ENCODE measurements at places on chromosomes 11 and 22. TPM values are rescaled to one million over a fixed set of nuclear protein-coding genes. Genes with fewer than 3 reads are reported as not detected.

The SCGB1D2 gene
- total RNA-seq: not detected

The NRXN2 gene
- not detected for total RNA-seq

The TUB gene
- total RNA-seq: under 0.01 TPM

The OR9I1 gene
- total RNA-seq: not detected

The MMP11 gene
- 0.34 TPM for total RNA-seq

The SLC7A4 gene
- total RNA-seq: 0.68 TPM

The AQP11 gene
- 0.34 TPM for total RNA-seq

The RFPL3 gene
- not detected for total RNA-seq

The SCUBE2 gene
- 0.07 TPM for total RNA-seq

The ANKK1 gene
- total RNA-seq: 2.3 TPM

The TCN1 gene
- 0.68 TPM for total RNA-seq

The PHRF1 gene
- total RNA-seq: 26.3 TPM

The ARHGAP20 gene
- total RNA-seq: under 0.01 TPM

The METTL15 gene
- 17.8 TPM for total RNA-seq

The CHST1 gene
- total RNA-seq: 1.7 TPM

The UBQLNL gene
- total RNA-seq: not detected

The DEUP1 gene
- total RNA-seq: under 0.01 TPM

The DEFB131B gene
- not detected for total RNA-seq

The PHLDB1 gene
- total RNA-seq: 38.2 TPM

The C22orf31 gene
- not detected for total RNA-seq

The TUG1 gene
- 40.0 TPM for total RNA-seq

The ARHGAP42 gene
- 7.5 TPM for total RNA-seq

The PIM3 gene
- 63.8 TPM for total RNA-seq

The FOXRED1 gene
- total RNA-seq: 12.3 TPM

The APOL3 gene
- not detected for total RNA-seq

The C11orf52 gene
- 1.0 TPM for total RNA-seq

The CSNK2A3 gene
- 4.1 TPM for total RNA-seq

The MAJIN gene
- total RNA-seq: not detected

The GGTLC2 gene
- not detected for total RNA-seq

The RASL10A gene
- 0.21 TPM for total RNA-seq

The MCM5 gene
- 8.2 TPM for total RNA-seq

The GAS2 gene
- 1.4 TPM for total RNA-seq

The SMC1B gene
- not detected for total RNA-seq

The SYT7 gene
- total RNA-seq: 39.9 TPM

The OR10D3 gene
- not detected for total RNA-seq

The KIRREL3 gene
- not detected for total RNA-seq

The STIM1 gene
- total RNA-seq: 62.2 TPM

The BAIAP2L2 gene
- 1.0 TPM for total RNA-seq

The CBLIF gene
- not detected for total RNA-seq

The ART1 gene
- total RNA-seq: not detected

The CFAP300 gene
- total RNA-seq: 3.0 TPM

The KRTAP5-2 gene
- total RNA-seq: not detected

The EHBP1L1 gene
- 54.0 TPM for total RNA-seq

The SLC22A24 gene
- not detected for total RNA-seq

The LRRC10B gene
- not detected for total RNA-seq

The SNX32 gene
- 0.68 TPM for total RNA-seq

The SCGB1C1 gene
- total RNA-seq: not detected

The YPEL4 gene
- total RNA-seq: under 0.01 TPM

The OR4A16 gene
- total RNA-seq: not detected

The TENM4 gene
- 11.6 TPM for total RNA-seq
